ENCODE measurements at places on chromosomes 11 and 22. TPM values are rescaled to one million over a fixed set of nuclear protein-coding genes. Genes with fewer than 3 reads are reported as not detected.
A peak's percentile ranks its signal among the peaks of the same experiment; 100 is the strongest.

Gene TEF
- total RNA-seq: 6.1 TPM

Gene HDHD5
- total RNA-seq: 31.4 TPM

Gene MRGPRX4
- total RNA-seq: under 0.01 TPM

Gene GRAP2
- not detected for total RNA-seq

Gene TEAD1
- total RNA-seq: 69.2 TPM

Gene C1QTNF5
- total RNA-seq: 1.9 TPM

Gene KCNJ1
- total RNA-seq: not detected

- DNase-seq: no peak
Measured at GRCh38 chr22:32600147-32600546, 125.5 kb downstream of the FBXO7 start.

- peak; percentile 95 for DNase-seq
Measured at GRCh38 chr11:96162816-96163499, 180.0 kb downstream of the MAML2 start.

GRCh38 chr11:76209375-76209972 lies 3.2 kb upstream of the WNT11 start:
- DNase-seq: no peak

DNA sequence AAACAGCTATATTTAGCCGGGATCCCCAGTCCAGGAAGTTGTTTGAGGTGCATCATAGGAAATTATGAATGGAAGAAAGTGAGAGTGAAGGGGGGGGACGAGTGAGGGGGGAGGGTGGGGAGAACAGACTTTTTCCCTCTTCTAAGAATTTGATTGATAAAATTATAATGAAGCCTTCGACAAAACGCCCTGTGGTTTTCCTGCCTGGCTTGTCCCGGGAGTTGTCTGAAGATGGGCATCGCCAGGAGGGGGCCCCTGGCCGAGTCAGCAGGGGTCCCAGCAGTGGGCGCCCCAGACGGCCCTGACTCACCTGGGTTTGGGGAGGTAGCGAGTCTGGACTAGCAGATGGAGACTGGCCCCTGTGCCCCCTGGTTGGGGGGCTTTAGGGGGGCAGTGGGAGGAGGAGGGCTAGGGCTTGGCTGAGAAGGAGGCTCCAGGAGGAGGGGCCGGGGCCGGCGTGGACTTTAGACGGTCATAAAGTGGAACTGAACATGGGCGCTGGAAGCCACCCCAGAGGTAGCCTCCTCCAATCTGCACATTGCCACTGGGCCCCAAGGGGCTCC lies 336 bp upstream of the LIF start:
- DNase-seq: no peak

DNA sequence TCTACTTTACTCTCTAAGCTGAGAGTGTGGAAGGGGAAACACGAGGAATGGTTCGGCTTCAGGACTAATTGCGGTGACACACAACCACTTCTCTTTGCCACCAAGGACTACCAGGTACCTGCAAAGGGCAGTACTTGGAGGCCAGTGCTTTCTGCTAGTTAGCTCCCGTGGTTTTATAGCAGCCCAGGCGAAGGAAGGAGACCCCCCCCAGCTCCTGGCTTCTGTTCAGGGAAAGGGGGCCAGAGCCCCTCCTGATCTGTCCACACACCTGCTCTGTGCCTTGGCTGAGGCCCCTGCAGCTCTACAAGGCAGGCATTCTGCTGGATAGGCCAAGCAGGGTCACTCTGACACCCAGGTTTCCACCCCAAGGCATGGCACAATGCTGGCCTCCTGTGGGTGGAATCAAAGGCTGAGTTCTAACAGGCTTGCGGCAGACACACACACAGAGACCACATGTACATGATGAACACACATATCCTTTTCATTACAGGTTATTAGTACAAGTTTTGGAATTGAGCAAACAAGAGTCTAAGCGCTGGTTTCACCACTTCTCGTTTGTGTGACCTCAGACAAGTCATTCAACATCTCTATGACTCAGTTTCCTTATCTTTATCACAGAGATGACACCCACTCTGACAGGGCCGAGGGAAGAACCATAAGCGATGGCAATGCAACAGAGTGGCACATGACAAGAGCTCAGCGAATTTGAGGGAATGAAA lies 7.5 kb downstream of the SERPIND1 start:
- DNase-seq: peak; percentile 21

- DNase-seq: no peak
Measured at GRCh38 chr11:11807811-11808782, 33.7 kb upstream of the USP47 start.

DNA sequence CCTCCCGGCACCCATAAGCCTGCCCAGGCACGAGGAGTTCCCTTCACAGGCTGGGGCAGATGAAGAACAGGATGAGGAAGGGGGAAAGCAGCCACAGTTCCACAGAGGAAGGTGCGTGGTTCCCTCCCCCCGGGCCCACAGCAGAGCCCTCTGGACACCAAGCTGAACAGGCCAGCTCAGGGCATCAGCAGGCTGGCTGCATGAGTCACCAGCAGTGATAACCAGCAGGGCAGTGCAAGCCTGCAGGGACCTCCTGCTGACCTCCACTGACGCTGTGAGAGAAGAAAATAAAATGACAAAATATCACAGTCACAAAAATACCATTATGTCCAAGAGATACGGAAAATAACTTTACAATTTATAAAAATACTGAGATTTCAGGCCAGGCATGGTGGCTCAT lies 11.5 kb downstream of the RTL6 start:
- peak; percentile 27 for DNase-seq

DNA sequence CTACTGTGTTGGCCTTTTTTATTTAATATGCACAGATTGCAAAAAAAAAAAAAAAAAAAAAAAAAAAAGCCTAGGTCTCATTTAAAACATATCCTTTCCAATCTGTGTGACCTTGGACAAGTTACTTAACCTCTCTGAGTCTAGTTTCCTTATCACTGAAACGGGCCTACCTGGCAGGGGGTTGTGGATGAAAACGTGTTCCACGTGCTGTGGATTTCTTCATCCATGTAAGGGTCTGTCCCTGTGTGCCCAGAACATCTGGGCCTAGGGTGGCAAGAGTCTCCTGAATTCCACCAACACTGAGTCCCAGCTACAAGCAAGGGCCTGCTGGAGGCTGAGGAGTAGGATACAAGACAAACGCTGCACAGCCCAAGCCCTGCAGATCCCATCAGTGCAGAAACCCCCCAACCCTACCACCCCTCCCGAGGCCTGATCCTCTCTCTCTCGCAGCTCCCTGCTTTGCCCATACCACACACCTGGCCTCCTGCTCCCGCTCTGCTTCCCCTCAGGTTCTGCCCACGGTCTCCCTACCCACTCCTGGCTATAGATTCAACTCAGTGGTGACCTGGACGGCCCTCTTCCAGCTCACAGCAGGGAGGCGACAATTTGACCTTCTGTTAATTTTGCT lies 4.7 kb upstream of the GNAZ start:
- no peak for DNase-seq

DNA sequence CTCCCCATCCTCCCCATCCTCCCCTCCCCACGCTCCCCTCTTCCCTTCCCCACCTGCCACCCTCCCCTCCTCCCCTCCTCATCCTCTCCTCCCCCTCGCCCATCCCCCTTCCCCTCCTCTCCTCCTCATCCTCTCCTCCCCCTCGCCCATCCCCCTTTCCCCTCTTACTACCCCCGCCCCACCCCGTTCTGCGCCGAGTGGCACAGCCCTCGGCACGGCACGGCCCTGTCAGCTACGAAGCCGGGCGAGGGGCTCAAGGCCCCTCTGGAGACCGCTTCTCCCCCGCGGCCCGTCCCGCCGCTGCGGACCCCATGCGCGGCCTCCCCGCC lies 449.9 kb downstream of the OPCML start:
- no peak for DNase-seq

GRCh38 chr11:117572671-117573070 lies 224.3 kb downstream of the DSCAML1 start:
- DNase-seq: no peak

- no peak for DNase-seq
Measured at GRCh38 chr11:71255800-71256479, 3.6 kb upstream of the SHANK2 start.

DNA sequence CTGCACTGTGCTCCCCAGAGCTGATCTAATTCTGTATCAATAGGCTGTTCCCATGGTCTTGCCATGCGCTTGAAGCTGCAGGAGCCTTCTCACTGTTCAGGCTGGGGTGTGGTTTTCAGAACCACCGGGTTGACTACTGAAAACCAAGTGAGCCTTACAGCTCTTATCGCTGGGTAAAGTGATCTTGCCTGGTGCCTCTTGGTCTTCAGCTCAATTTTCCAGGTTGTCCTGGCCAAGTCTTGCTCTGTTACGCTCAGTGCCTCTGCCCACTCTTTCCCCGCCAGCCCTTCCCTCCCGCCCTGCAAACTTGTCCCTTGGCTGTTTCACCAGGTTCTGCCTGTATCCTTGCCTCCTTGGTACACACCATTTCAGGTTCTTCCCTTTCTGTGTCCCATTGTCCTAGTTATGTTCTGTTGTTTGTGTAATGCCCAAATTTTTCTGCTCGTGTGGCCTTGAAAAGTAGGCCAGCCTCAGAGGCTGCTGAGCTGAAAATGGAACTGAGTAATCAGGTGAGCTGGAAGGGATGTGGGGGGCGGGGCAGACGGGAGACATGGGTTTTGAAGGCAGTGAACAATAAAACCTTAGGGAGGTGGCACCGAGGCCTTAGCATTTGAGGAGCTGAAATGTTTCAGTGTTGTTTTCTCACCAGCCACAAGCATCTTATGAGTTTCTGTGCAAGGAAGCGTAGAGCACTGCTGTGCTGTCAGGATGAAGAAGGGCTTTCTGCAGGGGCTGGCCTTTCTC lies 11.2 kb downstream of the PEX26 start:
- no peak for DNase-seq

- DNase-seq: no peak
Measured at GRCh38 chr11:17439316-17439782, 37.3 kb downstream of the ABCC8 start.

DNA sequence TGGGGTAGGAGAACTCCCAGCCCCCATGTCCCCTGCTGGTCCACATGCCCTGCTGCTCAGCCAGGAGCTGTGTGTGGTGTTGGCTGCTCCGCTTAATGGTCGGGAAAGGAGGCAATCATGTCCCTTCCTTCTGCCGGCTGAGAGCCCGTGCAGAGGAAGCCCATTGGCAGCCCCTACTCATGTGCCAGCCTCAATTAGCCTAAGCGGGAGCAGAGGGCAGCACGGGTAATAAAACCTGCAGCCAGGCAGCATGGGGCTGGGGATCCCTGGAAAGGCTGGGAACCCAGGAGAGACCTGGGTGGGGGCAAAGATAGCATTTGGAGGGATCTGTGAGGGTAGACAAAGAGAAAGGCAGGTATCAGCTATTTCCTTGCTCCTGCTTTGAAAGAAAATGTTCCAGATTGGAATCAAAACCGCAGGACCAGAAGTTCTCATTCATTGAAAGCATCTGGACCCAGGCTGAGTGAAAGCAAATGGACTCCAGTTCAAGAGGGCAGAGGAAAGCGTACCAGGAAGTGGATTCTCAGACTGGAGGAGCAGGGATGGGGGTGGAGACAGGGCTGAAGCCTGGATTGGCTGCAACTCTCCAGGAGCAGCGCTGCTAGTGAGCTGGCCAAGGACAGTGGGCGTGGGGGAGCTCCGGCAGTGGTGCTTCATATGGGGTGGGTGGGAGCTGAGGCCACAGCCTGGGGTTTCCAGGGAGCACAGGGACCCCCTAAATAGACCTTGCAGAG lies 103.4 kb upstream of the NECTIN1 start:
- peak; percentile 5 for DNase-seq

GRCh38 chr11:9274499-9275258 lies 9.5 kb upstream of the DENND5A start:
- DNase-seq: no peak

- no peak for DNase-seq
Measured at GRCh38 chr11:131682373-131683015, 312.1 kb downstream of the NTM start.

- DNase-seq: no peak
Measured at GRCh38 chr22:27197618-27198017, 540.2 kb downstream of the MIAT start.

DNA sequence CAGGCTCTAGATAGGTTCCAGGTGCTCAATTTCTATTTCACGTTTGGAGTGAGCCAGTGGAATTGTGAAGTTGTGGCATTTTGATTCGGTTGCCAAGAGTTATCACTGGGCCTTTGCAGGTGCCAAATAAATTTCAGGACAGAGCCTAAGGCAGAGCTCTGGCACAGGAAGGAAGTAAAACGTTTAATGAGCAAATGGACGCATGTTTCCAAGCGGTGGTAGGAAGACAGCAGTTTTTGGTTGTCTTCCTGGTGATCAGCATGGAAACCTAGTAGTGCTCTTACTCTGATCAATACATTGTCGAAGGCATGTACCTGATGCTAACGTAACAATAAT lies 452 bp downstream of the BIRC3 start:
- no peak for DNase-seq

DNA sequence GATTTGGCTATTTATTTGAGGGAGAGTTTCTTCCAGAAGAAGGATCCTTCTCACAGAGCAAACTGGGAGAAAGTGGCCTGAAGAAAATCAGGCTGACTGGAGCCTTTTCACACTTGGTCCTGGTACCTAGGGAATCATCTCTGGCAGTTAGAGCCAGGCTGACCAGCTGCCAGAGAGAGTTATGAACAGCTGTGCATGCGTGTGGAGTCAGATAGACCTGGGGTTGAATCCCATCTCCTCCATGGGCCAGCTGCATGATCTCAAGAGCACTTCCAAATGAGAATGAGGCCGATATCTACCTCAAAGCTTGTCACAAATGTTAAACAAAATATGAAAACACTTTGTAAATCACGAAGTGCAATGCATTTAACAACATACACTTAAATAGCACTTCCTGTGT lies 390.0 kb downstream of the TENM4 start:
- DNase-seq: peak; percentile 89

DNA sequence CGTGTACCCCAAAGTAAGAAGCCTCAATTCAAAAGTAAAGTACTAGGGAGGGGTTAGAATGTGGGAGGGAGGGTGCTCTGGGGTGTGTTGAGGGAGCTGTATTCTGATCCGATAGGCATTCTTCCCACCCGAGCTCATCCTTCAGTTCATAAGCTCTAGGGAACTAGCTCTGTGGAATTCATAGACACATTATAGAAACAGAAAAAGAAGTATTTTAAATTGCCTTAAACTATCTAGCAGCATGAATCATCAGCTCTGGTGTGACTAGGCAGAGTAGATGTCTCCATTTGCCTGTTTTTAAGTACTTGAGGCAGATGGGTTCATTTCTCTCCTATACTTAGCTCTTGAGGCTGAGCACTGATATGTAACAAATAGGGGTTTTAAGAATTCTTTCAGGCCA lies 7.3 kb upstream of the SGSM3 start:
- peak; percentile 90 for DNase-seq

DNA sequence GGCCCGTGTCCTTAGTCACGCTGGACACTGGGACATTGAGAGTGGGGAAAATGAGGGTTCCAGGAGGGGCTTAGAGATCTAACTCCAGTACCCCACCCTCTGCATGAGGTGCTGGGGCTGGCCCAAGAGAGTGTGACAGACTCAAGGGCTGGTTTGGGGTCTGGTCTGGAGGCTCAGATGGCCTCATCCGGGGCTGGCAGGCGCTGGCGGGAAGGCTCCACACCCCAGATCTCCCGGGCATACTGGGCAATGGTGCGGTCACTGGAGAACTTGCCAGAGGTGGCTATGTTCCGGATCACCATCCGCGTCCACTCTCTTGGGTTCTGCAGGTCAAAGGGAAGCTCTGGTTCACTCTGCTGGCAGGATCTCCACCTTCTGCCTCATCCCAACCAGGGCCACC lies 2.5 kb upstream of the RASGRP2 start:
- DNase-seq: no peak

Data from IMR-90 (cell line).